ENCODE measurements at places on chromosomes 3 and 15. TPM values are rescaled to one million over a fixed set of nuclear protein-coding genes. Genes with fewer than 3 reads are reported as not detected.

Gene PLCB2
- total RNA-seq = 88.5 TPM

Gene NR2F2
- total RNA-seq = not detected

Gene FEZF2
- not detected for total RNA-seq

Gene RBM5
- 162 TPM for total RNA-seq

Gene GOLGA8H
- not detected for total RNA-seq

DNA sequence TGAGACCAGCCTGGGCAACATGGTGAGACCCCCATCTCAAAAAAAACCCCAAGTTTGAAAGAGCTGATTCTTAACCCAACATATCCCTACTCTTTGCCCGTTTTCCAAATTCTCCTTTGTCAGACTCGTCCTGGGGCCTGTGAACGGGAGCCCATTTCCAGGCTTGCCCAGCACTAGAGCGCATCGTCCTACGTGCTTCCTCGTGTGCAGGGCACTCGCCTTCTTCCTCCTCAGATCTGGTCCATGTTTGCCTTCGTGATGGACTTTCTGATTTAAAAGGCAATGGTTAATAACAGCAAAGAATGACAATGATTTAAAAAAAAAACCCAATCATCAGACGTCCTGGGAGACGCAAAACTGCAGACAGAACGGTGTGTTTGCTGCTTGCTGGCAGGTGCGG, 10.1 kb downstream of the MELTF start:
- H3K36me3 ChIP-seq = no peaks in the 10 kb centered on the region
- peaks cover 6% of the 10 kb centered on the region for H3K4me1 ChIP-seq
- H3K27ac ChIP-seq = no peak overlapping the region
- H3K4me3 ChIP-seq = no peak overlapping the region
- DNase-seq = no peak
- H3K27me3 ChIP-seq = peaks cover 9% of the 10 kb centered on the region

- H3K27me3 ChIP-seq = no peaks in the 10 kb centered on the region
- H3K4me3 ChIP-seq = no peak overlapping the region
- DNase-seq = no peak
- no peak overlapping the region for H3K27ac ChIP-seq
- peaks cover 47% of the 10 kb centered on the region for H3K36me3 ChIP-seq
Observed at GRCh38 chr15:34883042-34883441, 86.5 kb downstream of the AQR start.

- H3K36me3 ChIP-seq = no peaks in the 10 kb centered on the region
- DNase-seq = no peak
- peaks cover 3% of the 10 kb centered on the region for H3K27me3 ChIP-seq
Observed at GRCh38 chr15:62402687-62403086, 237.6 kb upstream of the C2CD4B start.

- H3K27ac ChIP-seq = no peak overlapping the region
- no peaks in the 10 kb centered on the region for H3K4me1 ChIP-seq
- no peaks in the 10 kb centered on the region for H3K36me3 ChIP-seq
- no peak for DNase-seq
Observed at GRCh38 chr15:95196176-95196915, 965.0 kb downstream of the MCTP2 start.

DNA sequence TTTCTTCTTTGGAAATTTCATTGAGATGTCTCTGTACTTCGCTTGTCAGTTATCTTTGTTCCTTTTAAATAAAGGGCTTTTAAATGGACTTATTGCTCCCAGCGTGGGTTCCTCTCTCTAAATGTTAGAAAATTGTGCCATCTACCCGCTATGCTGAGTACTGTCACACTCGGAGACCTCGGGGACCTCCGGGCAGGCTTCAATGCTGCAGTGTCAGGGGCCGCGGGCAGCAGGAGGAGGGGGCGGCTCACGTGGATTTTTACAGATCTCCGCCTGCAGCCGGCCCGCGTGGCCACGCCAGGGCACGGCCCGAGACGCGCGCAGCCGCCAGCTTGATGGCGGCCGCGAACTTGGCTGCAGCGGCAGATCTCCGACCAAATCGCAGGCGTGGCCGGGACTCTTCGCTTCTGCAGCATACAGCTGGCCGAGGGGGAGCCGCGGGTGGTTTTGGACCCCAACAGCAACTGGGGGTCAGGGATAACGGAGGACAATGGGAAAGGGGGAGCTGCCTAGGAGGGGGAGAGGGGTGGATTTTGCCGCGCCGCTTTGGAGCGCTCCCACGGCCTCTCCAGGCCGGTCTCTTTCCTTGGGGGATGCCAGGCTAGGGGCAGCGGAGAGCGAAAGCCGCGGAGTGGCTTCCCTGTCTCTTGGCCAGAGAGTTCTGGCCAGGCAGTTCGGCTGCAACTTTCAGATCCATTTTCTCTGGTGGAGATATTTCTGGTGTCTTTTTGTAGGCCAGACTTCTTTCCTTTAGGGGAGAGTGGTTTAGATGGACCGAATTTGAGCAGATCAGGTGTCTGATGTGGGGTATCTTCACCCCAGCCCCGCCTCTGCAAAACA, 15.3 kb downstream of the NR2F2 start:
- DNase-seq = no peak
- peaks cover 87% of the 10 kb centered on the region for H3K27me3 ChIP-seq
- peaks cover 4% of the 10 kb centered on the region for H3K4me1 ChIP-seq
- peak overlapping the region; percentile 31 for H3K27ac ChIP-seq

DNA sequence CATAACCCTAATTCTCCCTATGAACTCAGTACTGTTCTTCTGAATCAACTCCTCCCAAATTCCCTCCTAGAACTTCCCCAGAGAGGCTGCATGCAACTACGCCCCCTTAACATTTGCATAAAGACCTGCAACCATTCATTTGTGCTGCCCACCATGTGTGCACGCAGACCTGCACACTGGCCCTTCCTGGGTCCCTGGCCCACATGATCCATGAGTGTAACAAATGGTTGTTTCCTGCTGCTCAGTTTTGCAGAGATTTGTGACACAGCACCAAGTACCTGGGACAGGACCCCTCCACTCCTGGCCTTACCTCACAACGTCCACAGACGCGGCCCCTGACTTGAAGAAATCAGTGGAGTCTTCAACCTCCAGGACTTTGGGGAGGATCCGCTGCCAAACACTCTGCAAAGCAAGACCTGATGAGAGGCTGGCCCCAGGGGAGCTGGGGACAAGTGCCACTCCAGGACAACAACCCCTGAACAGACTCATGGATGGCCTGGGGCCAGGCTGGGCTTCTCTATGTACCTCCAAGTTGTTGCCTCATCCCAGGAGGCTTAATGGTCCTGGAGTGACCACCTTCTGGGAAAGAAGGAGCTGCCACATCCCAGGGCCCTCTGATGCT, 33.8 kb downstream of the ALDH1L1 start:
- H3K27ac ChIP-seq = no peak overlapping the region
- no peaks in the 10 kb centered on the region for H3K36me3 ChIP-seq
- no peaks in the 10 kb centered on the region for H3K4me1 ChIP-seq
- no peak overlapping the region for H3K4me3 ChIP-seq
- DNase-seq = no peak

GRCh38 chr15:80578206-80578595, 116.9 kb upstream of the ABHD17C start:
- no peaks in the 10 kb centered on the region for H3K4me1 ChIP-seq
- no peaks in the 10 kb centered on the region for H3K36me3 ChIP-seq
- H3K27ac ChIP-seq = no peak overlapping the region
- DNase-seq = no peak

DNA sequence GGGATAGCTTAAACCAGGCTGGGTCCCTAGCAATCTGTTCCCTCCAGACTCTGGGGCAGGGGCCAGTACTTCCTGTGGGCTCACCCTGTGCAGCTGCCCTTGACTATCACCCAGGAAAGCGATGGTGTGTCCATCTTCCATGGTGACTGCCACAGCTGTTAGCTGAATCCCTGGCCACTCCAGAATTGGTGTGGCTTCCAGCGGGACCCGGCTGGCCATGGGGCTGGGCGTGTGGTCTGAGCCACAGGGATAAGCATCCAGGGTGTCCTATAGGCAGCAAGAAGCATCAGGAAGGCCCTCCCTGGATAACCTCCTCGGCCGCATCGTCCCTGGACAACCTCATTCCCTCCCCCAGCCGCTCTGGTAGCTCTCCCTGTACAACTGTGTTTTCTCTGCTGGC, 7.2 kb downstream of the PLXNB1 start:
- H3K27ac ChIP-seq = no peak overlapping the region
- no peaks in the 10 kb centered on the region for H3K36me3 ChIP-seq
- H3K4me3 ChIP-seq = no peak overlapping the region
- DNase-seq = no peak
- no peaks in the 10 kb centered on the region for H3K4me1 ChIP-seq
- H3K27me3 ChIP-seq = peaks cover 12% of the 10 kb centered on the region

DNA sequence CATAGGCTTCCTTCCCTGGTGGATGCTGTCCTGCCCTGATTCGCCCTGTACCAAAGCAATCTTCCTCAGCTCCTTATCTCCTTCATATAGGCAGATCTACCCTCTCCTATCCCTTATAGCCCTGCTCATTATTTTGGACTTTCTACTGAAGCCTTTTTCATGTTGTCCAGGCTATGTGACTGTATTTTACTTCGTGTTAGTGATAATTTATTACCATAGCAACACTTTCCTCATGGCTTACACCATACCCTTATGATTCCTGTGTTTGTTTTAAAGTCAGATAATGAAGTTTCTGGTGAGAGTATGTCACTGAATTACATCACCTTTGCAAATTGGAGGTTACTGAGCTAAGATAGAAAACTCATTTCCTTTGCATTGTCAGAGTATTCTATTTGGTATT, 352.6 kb downstream of the NLGN1 start:
- H3K4me1 ChIP-seq = no peaks in the 10 kb centered on the region
- no peak overlapping the region for H3K4me3 ChIP-seq
- no peaks in the 10 kb centered on the region for H3K27me3 ChIP-seq

- DNase-seq = no peak
- no peaks in the 10 kb centered on the region for H3K4me1 ChIP-seq
- H3K36me3 ChIP-seq = no peaks in the 10 kb centered on the region
- no peaks in the 10 kb centered on the region for H3K27me3 ChIP-seq
- no peak overlapping the region for H3K27ac ChIP-seq
- H3K4me3 ChIP-seq = no peak overlapping the region
Observed at GRCh38 chr3:73399106-73399505, 225.6 kb downstream of the PDZRN3 start.

DNA sequence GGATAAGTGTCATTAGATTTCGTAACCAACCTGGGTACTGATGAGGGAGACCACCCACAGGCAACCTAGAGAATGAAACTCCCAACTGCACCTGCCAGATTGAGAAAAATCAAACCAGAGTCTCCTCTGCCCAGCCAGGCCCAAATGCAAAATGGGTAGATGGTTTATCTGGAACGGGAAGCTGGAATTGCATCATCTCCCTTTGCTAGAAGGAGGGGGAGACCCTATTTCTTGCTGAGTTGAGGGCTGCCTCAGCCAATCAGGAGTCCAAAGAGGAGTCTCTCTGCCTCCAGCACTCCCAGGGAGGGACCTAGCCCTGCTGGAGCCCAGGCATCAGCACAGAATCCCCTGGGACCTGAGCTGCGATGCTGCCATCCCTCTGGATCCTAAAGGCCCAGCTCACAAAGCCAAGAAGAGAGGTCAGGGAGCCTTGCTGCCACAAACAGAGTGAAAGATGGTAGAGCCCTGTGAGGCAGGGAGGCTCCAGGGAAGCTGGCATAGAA, 8.1 kb downstream of the RMDN3 start:
- no peak overlapping the region for H3K4me3 ChIP-seq
- peaks cover 35% of the 10 kb centered on the region for H3K36me3 ChIP-seq
- H3K27ac ChIP-seq = no peak overlapping the region
- no peaks in the 10 kb centered on the region for H3K27me3 ChIP-seq

GRCh38 chr3:191320316-191320715, 8.9 kb upstream of the CCDC50 start:
- H3K4me1 ChIP-seq = no peaks in the 10 kb centered on the region
- peaks cover 2% of the 10 kb centered on the region for H3K27me3 ChIP-seq
- H3K4me3 ChIP-seq = no peak overlapping the region
- no peaks in the 10 kb centered on the region for H3K36me3 ChIP-seq
- H3K27ac ChIP-seq = no peak overlapping the region

- H3K27me3 ChIP-seq = no peaks in the 10 kb centered on the region
- H3K4me1 ChIP-seq = no peaks in the 10 kb centered on the region
- H3K36me3 ChIP-seq = no peaks in the 10 kb centered on the region
- no peak for DNase-seq
- H3K4me3 ChIP-seq = no peak overlapping the region
Observed at GRCh38 chr15:96124436-96124835, 206.1 kb upstream of the NR2F2 start.

- peak; percentile 29 for DNase-seq
- peak overlapping the region; percentile 91 for H3K27ac ChIP-seq
- H3K36me3 ChIP-seq = peaks cover 13% of the 10 kb centered on the region
- no peaks in the 10 kb centered on the region for H3K27me3 ChIP-seq
- peak overlapping the region; percentile 89 for H3K4me3 ChIP-seq
- H3K4me1 ChIP-seq = peaks cover 48% of the 10 kb centered on the region
Observed at GRCh38 chr3:107598926-107599771, 76.4 kb downstream of the BBX start.

DNA sequence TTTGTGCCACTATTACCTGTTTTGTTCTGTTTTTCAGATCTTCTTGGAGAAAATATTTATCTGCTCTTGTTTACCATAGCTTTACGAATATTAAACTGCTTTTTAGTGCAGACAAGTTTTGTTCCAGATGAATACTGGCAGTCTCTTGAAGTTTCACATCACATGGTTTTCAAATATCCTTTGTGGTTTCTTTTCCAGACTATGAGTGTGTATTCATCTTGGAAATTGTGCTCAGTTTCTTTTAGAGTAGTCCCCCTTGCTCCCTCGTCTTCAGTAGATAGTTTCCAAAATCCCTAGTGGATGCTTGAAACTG, 1.2 kb downstream of the PIGB start:
- H3K4me3 ChIP-seq = peak overlapping the region; percentile 100
- H3K27me3 ChIP-seq = no peaks in the 10 kb centered on the region
- peaks cover 25% of the 10 kb centered on the region for H3K36me3 ChIP-seq
- H3K4me1 ChIP-seq = peaks cover 51% of the 10 kb centered on the region

GRCh38 chr3:72664184-72664975, 183.9 kb downstream of the SHQ1 start:
- H3K4me1 ChIP-seq = peaks cover 7% of the 10 kb centered on the region
- peaks cover 1% of the 10 kb centered on the region for H3K36me3 ChIP-seq
- no peaks in the 10 kb centered on the region for H3K27me3 ChIP-seq
- DNase-seq = no peak
- H3K4me3 ChIP-seq = no peak overlapping the region

- H3K4me1 ChIP-seq = no peaks in the 10 kb centered on the region
- H3K4me3 ChIP-seq = no peak overlapping the region
- no peak for DNase-seq
- H3K27ac ChIP-seq = no peak overlapping the region
- H3K27me3 ChIP-seq = no peaks in the 10 kb centered on the region
Observed at GRCh38 chr3:18066899-18067582, 324.6 kb upstream of the TBC1D5 start.

- H3K4me3 ChIP-seq = no peak overlapping the region
- peaks cover 13% of the 10 kb centered on the region for H3K27me3 ChIP-seq
- no peaks in the 10 kb centered on the region for H3K4me1 ChIP-seq
- H3K36me3 ChIP-seq = no peaks in the 10 kb centered on the region
- H3K27ac ChIP-seq = no peak overlapping the region
- no peak for DNase-seq
Observed at GRCh38 chr3:32641356-32641755, 43.6 kb upstream of the CNOT10 start.

- H3K36me3 ChIP-seq = no peaks in the 10 kb centered on the region
- peaks cover 26% of the 10 kb centered on the region for H3K27me3 ChIP-seq
- no peak for DNase-seq
- H3K27ac ChIP-seq = no peak overlapping the region
- no peak overlapping the region for H3K4me3 ChIP-seq
Observed at GRCh38 chr3:156409694-156410093, 145.2 kb downstream of the SSR3 start.

All from activated T-helper 1 cell treated with anti-CD3 and anti-CD28 coated beads, Interleukin-12 subunit alpha, Interleukin-12 subunit beta, Interleukin-2, Interleukin-4 antibody, amounts not matched to agents 30 ng/mL and 10 ng/mL and 1 ng/mL, durations not matched to agents 14 hours and 24 hours and 36 hours (primary cell).